ENCODE measurements at places on chromosomes 1 and 21. TPM values are rescaled to one million over a fixed set of nuclear protein-coding genes. Genes with fewer than 3 reads are reported as not detected.

Gene NHLH1
- not detected for total RNA-seq

Gene HUNK
- total RNA-seq = 0.12 TPM

Gene THEMIS2
- total RNA-seq = 7.3 TPM

Gene KIAA1614
- total RNA-seq = 6.5 TPM

Gene ATP6V1G3
- total RNA-seq = not detected

Gene LCE3D
- not detected for total RNA-seq

Gene C1orf167
- total RNA-seq = not detected

Gene PLXNA2
- 0.50 TPM for total RNA-seq

Gene FAM131C
- total RNA-seq = 0.33 TPM

Gene RORC
- total RNA-seq = not detected

Gene OR14A16
- total RNA-seq = not detected

Gene LIN28A
- total RNA-seq = not detected

Gene ZNF326
- 9.6 TPM for total RNA-seq

Gene TNFRSF14
- 35.4 TPM for total RNA-seq

Gene PRAMEF4
- total RNA-seq = not detected

Gene RNU1-2
- 2,224 TPM for total RNA-seq

Gene SPRR4
- total RNA-seq = not detected

Gene TFF1
- total RNA-seq = not detected

Gene USF1
- total RNA-seq = 87.2 TPM

Gene C1QTNF12
- 2.0 TPM for total RNA-seq

Gene STX12
- 45.5 TPM for total RNA-seq
